ENCODE measurements at places on chromosomes 7 and 10.

- DNase-seq, result no peak
Observed at GRCh38 chr7:101104193-101104713, 19.0 kb downstream of the TRIM56 start.

GRCh38 chr7:129055294-129055816 is 444 bp upstream of the TNPO3 start:
- DNase-seq, result no peak

DNA sequence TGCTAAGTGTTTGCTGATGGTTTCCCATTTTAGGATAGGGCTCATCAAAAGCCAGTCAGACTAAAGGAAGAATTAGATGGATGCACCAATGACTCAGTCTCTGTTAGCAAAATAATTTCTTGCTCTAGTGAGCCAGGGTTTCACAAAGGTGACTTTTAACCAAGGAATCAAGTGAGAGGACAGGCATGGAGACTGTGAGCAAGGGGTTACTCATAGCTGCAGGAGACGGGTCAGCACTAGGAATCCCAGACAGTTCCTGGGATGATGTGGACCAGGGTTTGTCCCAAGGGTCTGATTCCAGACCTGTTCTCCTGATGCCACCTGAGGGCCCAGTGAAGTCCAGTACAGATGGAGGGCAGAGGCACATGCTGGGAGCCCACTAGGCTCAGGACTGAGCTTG is 138.1 kb downstream of the NOC3L start:
- DNase-seq, result no peak

DNA sequence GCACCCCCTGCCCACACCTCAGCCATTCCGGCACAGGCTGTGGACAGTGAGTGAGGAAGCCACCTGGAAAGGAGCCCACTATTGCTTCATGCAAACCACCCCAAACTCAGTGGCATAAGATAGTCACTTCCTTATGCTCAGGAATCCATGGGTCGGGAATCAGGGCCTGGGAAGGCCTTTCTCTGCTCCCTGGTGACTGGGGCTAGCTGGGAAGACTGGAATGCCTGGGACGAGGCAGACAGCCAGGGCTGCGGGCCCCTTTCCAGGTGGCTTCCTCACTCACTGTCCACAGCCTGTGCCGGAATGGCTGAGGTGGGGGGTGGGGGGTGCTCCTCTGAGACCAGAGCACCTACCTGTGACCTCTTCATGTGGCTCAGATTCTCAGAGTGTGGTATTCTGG is 74.1 kb upstream of the GRB10 start:
- DNase-seq, result no peak
